ENCODE measurements at places on chromosomes 4 and X.

- no peak overlapping the region for H3K27ac ChIP-seq
- H3K36me3 ChIP-seq, result no peaks in the 10 kb centered on the region
- H3K4me3 ChIP-seq, result no peak overlapping the region
These were observed 601.4 kb upstream of the ACTRT1 start for GRCh38 chrX:128653524-128654060.

DNA sequence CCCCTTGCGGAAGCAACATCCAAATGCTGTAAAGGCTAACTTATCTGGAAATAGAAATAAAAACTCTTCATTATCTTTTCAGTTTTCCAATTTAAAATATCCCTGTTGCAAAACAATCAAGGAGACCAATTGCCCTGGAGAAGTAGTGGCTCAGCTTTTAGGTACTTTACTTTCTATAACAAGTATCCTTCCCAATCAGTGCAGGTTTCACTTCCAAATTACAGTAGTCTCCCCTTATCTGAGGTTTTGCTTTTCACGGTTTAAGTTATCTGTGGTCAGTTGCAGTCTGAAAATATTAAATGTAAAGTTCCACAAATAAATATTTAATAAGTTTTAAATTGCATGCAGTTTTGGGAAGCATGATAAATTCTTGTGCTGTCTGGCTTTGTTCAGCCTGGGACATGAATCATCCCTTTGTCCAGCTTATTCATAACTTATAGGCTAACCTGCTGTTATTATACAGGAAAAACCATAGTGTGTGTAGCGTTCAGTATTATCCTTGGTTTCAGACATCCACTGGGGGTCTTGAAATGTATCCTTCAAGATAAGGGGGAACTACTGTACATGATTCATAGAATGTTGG lies 973.1 kb upstream of the GRID2 start:
- H3K27ac ChIP-seq, result no peak overlapping the region
- H3K36me3 ChIP-seq, result no peaks in the 10 kb centered on the region
- DNase-seq, result no peak
- H3K27me3 ChIP-seq, result no peaks in the 10 kb centered on the region
- no peaks in the 10 kb centered on the region for H3K4me1 ChIP-seq

DNA sequence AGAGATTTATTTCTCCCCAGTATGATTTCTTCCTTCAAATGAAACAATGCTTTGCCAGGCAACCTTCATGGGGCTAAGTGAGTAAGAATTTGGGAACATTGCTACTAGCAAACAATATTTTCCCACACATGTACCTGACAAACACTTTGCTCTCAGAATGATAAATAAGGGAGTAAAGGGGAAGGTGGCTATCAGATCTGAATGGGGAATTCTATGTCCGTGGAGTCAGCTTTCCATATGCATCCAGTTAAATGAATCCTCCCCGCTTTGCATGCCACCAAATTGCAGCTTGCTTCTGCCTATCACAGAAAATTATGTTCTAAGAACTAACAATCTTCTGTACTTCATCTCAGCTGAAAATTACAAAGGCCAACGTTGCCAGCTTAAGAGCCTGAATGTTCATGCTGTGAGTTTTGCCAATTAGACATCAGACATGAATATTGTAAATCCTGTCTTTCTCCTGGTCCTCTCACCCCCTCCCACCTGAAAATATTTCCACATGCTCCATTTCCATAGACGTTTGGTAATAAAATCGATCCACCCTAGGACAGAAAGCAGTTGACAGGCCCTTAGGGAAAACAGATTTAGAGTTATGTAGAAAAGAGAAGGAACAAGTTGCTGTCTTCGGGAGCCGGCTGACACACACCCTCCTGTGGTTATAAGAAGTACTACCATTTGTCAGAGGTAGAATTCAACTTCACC lies 6.3 kb downstream of the MEPE start:
- H3K4me3 ChIP-seq, result no peak overlapping the region
- no peaks in the 10 kb centered on the region for H3K36me3 ChIP-seq
- no peaks in the 10 kb centered on the region for H3K4me1 ChIP-seq
- H3K27me3 ChIP-seq, result no peaks in the 10 kb centered on the region

GRCh38 chr4:617644-618641 lies 7.4 kb upstream of the PDE6B start:
- no peaks in the 10 kb centered on the region for H3K36me3 ChIP-seq
- peaks cover 29% of the 10 kb centered on the region for H3K27me3 ChIP-seq
- peak; percentile 27 for DNase-seq
- H3K4me1 ChIP-seq, result no peaks in the 10 kb centered on the region
- no peak overlapping the region for H3K27ac ChIP-seq

- H3K36me3 ChIP-seq, result no peaks in the 10 kb centered on the region
- H3K27ac ChIP-seq, result no peak overlapping the region
- H3K4me1 ChIP-seq, result no peaks in the 10 kb centered on the region
- DNase-seq, result no peak
- H3K27me3 ChIP-seq, result peaks cover 22% of the 10 kb centered on the region
- H3K4me3 ChIP-seq, result no peak overlapping the region
These were observed 165.9 kb downstream of the KIT start for GRCh38 chr4:54823616-54824015.

DNA sequence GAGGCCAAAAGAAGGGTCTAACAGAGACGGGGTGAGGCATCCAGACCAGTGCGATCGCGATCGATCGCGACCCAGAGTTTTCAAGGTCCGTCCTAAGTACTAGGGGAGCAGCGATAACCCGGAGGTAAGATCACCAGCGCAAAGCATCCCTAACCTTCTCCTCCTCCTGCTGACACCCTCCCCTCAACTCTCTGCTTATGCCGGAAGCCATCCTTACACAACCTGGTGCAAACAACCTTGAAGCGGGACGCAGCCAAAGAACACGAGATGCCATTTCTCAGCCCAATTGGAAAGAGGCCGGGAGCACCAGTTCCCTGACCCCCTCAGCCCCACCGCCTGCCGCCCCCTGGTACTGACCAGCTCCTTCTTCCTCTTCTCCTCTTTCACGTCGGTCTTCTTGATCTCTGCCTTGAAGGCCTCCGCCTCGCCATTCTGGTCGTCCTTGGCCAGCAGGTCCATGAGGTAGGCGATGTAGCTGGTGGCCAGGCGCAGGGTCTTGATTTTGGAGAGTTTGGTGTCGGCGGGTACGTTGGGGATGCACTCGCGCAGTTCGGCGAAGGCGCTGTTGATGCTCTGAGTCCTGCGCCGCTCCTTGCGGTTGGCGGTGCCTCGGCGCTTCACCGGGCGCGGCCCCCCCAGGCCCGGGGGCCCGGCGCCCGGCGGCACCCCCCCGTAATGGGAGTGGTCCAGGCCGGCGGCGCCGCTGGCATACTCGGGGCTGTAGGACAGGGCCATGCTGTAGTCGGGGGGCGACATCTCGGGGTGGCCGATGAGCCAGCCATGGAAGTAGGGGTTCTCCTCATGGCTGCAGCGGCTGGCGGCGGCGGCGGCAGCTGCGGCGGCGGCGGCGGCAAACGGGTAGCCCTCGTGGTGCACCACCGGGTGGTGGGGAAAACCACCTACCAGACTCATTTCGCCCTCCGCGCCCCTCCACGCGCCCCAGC lies 1.4 kb downstream of the HAND2 start:
- peaks cover 6% of the 10 kb centered on the region for H3K36me3 ChIP-seq
- peak overlapping the region; percentile 69 for H3K4me3 ChIP-seq
- no peaks in the 10 kb centered on the region for H3K4me1 ChIP-seq
- DNase-seq, result no peak

GRCh38 chr4:141464366-141464765 lies 172.0 kb upstream of the IL15 start:
- H3K27me3 ChIP-seq, result no peaks in the 10 kb centered on the region
- H3K27ac ChIP-seq, result no peak overlapping the region
- no peak overlapping the region for H3K4me3 ChIP-seq
- no peaks in the 10 kb centered on the region for H3K4me1 ChIP-seq
- DNase-seq, result no peak

DNA sequence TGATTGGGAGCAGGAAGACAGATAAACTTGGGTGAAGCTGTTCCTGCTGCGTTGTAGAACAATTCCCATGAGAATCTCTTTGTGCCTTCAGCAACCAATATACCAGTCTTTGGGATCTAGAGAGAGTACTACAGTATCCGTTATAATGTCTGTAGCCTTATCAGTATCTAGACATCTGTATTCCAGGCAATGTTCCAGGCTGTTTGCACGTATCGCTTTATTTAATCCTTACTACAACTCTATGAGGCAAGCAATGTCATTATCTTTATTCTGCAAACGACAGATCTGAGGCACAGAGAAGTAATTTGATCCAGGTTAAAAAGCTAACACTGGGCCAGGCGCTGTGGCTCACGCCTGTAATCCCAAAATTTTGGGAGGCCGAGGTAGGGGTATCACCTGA lies 251.6 kb downstream of the ARHGAP24 start:
- no peaks in the 10 kb centered on the region for H3K36me3 ChIP-seq
- H3K4me3 ChIP-seq, result no peak overlapping the region
- no peaks in the 10 kb centered on the region for H3K4me1 ChIP-seq
- H3K27me3 ChIP-seq, result no peaks in the 10 kb centered on the region

DNA sequence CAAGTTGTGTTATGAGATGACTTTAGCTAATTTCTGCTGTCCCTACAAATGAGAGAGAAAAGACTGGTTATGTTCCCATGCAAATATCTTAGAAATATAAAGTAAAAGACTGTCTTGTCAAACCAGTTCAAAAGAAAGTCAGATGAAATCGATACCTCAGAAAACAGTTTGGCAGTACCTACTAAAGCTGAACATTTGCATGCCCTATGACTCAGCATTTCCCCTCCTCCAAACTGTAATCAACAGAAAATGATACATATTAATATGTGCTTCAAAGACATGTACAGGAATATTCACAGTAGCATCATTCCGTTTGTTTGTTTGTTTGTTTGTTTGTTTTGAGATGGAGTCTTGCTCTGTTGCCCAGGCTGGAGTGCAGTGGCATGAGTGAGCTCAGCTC lies 90.3 kb downstream of the ARX start:
- H3K27ac ChIP-seq, result no peak overlapping the region
- peaks cover 17% of the 10 kb centered on the region for H3K4me1 ChIP-seq
- no peaks in the 10 kb centered on the region for H3K36me3 ChIP-seq
- no peaks in the 10 kb centered on the region for H3K27me3 ChIP-seq
- no peak overlapping the region for H3K4me3 ChIP-seq

GRCh38 chr4:138859254-138859653 lies 156.3 kb upstream of the NOCT start:
- H3K4me3 ChIP-seq, result no peak overlapping the region
- H3K4me1 ChIP-seq, result peaks cover 11% of the 10 kb centered on the region
- H3K27ac ChIP-seq, result peak overlapping the region; percentile 85
- peak; percentile 26 for DNase-seq

- no peak for DNase-seq
- peaks cover 14% of the 10 kb centered on the region for H3K4me1 ChIP-seq
- H3K4me3 ChIP-seq, result no peak overlapping the region
- H3K36me3 ChIP-seq, result no peaks in the 10 kb centered on the region
- no peak overlapping the region for H3K27ac ChIP-seq
- no peaks in the 10 kb centered on the region for H3K27me3 ChIP-seq
These were observed 12.1 kb upstream of the ING2 start for GRCh38 chr4:183492791-183493222.

DNA sequence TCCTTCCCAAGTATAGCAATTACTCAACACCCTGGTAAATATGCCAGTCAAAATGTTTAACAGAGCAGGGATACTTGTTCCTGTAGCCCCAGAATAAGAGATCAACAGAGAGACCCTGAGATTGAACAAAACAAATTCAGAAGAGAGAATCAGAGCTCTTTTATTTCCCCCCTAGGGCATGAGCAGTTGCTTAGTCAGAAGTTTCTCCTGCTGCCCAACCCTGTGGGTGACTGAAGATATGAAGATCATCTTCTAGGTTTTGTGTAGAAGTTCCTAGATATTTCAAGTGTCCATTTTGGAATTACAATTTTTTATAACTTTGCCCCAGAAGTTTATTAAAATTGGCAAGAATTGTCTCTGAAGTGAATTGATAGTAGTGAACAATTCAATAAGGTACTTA lies 59.1 kb upstream of the RXFP1 start:
- no peak overlapping the region for H3K4me3 ChIP-seq
- no peaks in the 10 kb centered on the region for H3K27me3 ChIP-seq
- no peaks in the 10 kb centered on the region for H3K4me1 ChIP-seq
- no peak for DNase-seq
- H3K27ac ChIP-seq, result no peak overlapping the region

DNA sequence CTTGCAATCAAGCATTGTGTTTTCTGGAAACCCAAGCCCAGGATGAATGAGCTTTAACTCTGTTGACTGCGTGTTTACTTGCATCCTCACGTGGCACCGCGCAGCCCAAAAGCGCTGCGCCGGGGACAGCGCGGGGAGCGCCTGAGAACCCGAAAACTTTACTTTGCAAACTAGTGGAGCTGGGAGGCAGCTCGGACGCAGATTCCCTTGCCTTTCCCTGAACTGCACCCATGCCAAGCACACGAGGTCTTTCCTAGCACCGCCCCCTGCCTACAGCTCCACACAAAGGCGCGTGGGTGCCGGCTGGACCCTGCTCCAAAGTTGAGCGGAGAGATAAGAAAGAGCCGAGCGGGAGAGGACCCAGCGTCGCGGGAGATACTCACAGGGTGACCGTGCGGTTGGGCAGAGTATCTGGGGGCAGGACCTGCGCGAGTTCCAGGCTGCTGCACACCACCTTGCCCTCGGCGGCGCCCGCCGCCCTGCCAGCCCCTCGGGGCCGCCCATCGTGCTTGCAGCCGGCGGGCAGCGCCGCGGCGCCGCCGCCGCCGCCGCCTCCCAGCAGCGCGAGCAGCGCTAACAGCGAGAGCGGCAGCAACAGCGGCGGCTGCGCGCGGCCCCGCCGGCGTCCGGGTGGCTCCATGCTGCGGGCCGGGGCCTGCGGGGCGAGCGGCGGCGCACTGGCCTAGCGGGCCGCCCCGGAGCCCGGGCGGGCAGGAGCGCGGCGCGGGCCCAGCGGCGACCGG lies 550 bp downstream of the ADGRA3 start:
- peaks cover 26% of the 10 kb centered on the region for H3K4me1 ChIP-seq
- H3K36me3 ChIP-seq, result peaks cover 36% of the 10 kb centered on the region
- H3K4me3 ChIP-seq, result peak overlapping the region; percentile 97
- no peaks in the 10 kb centered on the region for H3K27me3 ChIP-seq

DNA sequence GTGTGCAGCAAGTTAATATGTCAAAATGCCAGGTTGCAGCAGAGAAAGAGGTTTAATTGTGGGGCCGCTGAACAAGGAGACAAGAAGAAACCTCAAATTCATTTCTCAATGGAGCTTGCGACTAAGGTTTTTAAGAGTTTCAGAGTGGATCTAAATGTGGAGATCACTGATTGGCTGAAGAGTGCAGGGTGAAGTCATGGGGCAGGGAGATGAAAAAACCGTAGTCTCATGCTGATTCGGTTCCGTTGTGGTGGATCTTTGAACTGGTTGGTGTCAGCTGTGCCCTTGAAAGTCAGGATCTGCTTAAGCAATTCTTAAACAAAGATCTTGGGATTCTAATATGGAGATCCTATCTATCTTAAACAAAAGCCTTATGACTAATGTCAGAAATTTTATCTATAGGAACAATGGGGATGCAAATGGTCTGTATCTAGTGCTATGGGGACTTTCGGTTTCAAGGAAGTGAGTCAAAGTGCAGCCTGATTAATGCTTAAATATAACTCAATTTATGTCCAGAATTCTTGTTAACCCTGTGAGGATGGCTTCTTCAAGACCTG lies 173.9 kb upstream of the CENPE start:
- H3K27ac ChIP-seq, result no peak overlapping the region
- no peak overlapping the region for H3K4me3 ChIP-seq
- no peaks in the 10 kb centered on the region for H3K36me3 ChIP-seq
- no peaks in the 10 kb centered on the region for H3K27me3 ChIP-seq
- DNase-seq, result no peak
